ENCODE measurements at places on chromosomes 4 and X.

GRCh38 chr4:109462297-109462696, 28.7 kb downstream of the SEC24B start:
- no peak for DNase-seq

DNA sequence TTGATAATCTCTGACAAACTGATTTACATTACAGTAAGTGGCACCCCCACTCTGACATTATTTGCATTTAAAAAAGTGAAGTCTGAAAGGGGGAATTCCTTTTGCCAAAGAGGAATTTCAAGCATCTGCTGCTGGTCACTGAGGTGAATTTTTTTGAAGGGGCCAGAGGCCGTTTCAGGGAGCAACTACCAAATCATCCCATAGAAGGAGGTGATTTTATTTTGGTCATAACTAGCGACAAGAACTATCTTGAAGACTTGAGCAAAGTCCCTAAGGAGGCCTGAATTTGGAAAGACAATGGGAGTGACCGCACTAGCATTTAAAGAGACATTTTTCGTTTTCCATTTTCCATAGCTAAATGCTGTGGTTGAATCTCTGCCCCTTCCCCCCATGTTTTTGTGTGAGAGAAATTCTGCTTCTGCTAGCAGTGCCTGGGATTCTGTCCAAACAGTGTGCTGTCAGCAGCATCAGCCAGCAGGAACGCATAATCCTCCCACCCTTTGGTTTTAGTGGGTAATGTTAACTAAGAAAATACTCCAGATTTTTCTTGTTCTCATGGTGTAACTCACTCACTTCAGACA, 110.1 kb upstream of the MED14 start:
- peak; percentile 56 for DNase-seq

DNA sequence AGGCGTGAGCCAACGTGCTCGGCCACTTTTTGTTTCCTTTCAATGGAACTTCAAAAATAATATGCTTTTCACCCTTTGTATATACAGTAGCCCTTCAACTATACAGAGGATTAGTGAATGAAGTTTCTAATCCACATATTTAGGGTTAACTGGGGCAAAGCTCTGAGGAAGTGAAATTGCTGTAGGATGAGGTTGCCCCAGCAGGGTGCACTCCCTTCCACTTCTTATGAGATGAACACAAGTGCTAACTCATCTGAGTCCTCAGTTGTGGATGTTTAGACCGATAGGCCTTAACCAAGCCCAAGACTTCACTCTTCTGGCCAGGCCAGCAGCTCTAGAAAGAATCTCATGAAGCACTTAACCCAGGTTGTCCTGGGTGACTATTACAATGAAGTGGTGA, 29.1 kb upstream of the CT55 start:
- no peak for DNase-seq

DNA sequence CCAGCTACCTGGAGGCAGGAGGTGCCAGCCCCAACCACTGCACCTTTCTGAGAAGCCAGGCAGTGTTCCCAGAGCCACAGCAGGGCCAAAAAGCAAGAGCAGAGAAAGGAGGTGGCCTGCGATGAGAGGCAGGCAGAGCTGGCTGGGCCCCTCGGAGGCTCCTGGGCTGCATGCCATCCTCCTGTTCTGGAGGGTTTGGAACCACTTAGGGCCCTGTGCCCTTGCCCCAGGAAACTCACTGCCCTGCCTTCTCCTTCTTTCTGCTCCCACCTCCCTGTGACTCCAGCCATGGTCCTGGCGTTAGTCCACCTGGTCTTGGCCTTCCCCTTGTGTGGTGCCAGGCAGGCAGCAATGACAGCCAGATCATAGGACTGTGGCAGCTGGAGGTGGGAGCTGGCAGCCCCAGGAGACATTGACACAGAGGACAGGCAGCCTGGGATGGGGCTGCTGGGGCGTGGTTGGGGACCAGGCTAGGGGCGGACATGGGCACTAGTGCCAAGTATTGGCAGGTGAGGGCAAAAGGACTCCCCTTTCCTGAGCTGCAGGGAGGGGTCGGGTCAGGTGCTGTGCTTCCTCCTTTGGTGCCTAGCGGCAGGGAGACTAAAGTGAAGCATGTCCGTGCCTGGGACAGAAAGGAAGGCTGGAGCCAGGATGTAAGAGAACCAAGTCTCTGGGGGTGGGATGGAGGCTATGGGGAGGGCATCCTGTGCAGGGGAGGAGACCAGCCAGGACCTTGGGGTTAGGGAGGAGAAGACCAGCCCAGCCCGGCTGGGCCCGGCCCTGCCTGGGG, 1.4 kb downstream of the APLN start:
- no peak for DNase-seq

- DNase-seq: no peak
These were observed 193.1 kb upstream of the GATB start for GRCh38 chr4:151953795-151954372.

GRCh38 chr4:70815370-70815769, 24.3 kb downstream of the GRSF1 start:
- DNase-seq: no peak

GRCh38 chr4:148442832-148443511, 758 bp upstream of the NR3C2 start:
- DNase-seq: no peak

DNA sequence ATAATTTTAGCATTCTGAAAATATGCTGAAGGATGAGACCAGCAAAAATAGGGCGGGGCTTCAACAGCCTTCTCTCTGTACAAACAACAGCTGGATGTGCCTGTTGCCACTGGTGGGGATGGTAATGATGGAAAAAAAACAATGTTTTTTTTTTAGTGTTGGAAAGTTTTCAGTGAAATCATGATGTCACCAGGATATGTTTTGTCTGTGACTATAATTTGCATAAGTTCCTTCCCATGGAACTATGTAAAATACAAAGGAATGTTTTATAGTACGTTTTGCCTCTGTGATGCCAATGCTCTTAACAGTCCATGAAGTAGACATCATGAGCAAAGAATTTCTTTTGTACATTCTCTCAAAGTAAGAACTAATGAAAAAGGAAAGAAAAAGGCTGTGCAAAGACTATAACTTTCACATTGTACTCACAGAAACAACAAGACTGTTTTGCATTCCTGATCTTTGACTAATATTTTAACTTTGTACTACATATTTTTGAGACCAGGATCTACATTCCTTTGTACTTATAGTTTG, 589.7 kb downstream of the SPRY1 start:
- peak; percentile 52 for DNase-seq

DNA sequence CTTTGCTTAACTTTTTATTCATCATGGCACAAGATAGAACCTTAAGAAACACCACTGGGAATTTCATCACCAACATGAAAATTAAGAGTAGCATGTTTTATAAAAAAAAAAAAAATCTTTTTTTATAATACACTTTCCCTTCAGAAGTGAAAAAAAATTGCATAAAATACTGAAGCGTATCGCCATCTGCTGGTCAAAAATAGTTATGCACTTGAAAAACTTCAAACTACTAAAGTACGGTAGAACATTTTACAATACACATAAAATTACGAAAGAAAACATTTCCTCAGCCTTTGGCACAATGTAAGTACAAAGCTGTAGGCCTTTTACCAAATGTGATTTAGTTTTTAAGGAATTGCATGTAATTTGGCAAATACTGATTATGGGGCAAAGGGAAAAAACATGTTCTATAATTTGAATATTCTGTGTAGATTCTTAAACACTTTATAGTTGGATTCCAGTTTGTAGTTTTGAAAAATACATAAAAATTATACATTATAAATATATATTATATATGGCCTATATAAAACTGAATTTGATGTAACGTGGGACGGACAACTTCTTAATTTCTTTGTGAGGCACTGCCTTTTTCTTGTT, 26.5 kb downstream of the HCCS start:
- no peak for DNase-seq

- no peak for DNase-seq
These were observed 23.1 kb upstream of the TLR7 start for GRCh38 chrX:12843668-12844279.

- DNase-seq: peak; percentile 17
These were observed 7.9 kb downstream of the BDH2 start for GRCh38 chr4:103091601-103092223.

GRCh38 chr4:37802068-37802666, 24.3 kb upstream of the PGM2 start:
- peak; percentile 63 for DNase-seq

DNA sequence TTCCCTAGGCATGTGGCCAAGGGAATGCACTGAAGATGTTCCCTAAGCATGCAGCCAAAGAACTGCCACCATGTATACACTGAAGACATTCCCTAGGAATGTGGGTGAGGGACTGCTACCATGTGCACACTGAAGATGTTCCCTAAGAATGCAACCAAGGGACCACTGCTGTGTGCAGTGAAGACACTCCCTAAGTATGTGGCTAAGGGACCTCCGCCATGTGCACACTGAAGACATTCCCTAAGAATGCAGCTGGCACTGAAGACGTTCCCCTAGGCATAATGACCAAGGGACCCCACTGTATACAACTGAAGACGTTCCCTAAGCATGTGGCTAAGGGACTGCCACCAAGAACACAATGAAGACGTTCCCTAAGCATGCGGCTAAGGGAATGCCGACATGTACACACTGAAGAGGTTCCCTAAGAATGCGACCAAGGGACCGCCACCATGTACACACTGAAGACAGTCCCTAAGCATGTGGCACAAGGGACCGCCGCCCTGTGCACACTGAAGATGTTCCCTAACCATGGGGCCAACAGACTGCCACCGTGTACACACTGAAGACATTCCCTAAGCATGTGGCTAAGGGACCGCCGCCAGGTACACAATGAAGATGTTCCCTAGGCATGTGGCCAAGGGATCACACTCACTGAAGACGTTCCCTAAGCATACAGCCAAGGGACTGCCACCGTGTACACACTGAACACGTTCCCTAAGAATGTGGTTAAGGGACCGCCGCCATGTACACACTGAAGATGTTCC, 25.6 kb downstream of the DHRSX start:
- DNase-seq: no peak

- DNase-seq: no peak
These were observed at the start of gene HEPH for GRCh38 chrX:66163849-66164411. Gene HEPH, plus strand, starts transcription at chrX:66164247. Its CDS starts 6,324 bp downstream, at chrX:66170571.

DNA sequence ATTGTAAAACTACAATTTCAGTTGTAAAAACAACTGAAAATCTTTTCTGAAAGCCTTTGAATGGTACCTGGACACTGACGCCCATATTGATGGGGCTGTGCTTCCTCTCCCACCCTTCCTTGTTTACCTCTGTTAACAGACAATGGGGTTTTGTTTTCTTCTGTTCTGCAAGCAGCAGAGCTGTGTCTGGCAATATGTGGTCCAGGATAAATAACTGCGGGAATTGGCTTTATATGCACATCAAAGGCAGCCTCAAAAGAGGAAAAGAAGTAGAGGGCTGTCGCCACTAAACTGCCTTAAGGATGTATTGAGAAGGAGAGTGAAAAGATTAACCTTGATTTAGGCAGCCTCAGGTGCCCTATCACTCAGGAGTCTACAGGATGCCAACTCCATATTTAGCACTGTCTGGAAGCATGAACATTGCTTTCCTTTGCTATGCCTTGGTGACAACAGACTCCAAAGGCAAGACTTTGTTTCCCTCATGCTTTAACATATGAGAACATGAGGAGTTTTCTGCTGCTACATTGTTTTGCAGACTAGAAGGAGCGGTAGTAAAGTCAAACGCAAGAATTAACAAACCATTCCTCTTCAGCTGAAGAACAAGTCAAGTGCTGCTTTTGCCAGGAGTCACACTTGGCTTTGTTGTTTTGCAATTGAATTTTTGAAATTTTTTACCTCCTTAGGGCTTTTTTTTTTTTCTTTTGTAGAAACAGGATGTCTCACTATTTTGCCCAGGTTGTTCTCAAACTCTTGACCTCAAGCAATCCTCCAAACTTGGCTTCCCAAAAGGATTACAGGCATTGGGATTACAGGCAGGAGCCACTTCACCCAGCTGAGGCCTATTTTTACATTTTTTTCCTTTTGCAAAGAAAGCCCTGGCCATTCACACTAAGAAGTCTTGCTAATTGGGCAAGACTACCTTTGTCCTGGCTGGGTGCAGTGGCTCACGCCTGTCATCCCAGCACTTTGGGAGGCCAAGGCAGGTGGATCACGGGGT, 3.0 kb downstream of the IL21 start:
- DNase-seq: no peak

- DNase-seq: no peak
These were observed 133.5 kb downstream of the FAM47B start for GRCh38 chrX:35076061-35076460.

GRCh38 chr4:110155654-110156053, 42.8 kb downstream of the ELOVL6 start:
- DNase-seq: no peak

DNA sequence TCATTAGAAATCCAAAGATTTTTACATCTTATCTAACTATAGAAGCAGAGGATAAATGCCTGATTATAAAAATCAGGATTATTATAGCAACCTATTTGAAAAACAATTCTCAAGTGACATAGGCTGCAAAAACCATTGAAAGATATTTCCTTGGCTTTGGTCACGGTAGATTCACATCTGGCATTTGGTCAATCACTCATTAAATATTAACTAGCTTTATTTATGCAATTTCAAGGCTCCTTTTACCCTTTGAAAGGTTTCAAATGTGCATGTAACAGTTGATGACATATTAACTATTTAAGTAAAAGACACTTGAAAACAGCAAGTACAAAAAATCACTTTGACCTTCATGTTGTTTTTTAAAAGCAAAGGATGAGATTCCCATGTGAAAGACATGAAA, 98.1 kb downstream of the MMRN1 start:
- no peak for DNase-seq

GRCh38 chr4:120415896-120416295, 349.2 kb upstream of the MAD2L1 start:
- DNase-seq: no peak

GRCh38 chrX:44568196-44568595, 25.5 kb upstream of the FUNDC1 start:
- DNase-seq: no peak

- no peak for DNase-seq
These were observed 33.5 kb upstream of the CYP2U1 start for GRCh38 chr4:107897823-107898222.

DNA sequence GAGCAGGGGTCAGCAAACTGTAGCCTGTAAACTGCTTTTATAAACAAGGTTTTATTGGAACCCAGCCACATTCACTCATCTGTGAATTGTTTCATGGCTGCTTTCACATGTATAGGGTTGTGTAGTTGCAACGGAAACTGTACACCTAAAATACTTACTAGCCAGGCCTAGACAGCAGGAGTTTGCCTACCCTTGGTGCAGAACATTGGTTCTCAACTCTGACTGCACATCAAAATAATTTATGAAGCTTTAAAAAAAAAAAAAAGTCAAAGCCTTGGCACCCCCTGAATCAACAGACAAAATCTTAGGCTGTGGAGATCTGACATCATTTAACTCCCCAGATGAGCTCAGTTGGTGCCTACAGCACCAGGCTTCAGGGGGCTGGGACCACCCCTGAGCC, 27.8 kb downstream of the ADGRA3 start:
- no peak for DNase-seq

DNA sequence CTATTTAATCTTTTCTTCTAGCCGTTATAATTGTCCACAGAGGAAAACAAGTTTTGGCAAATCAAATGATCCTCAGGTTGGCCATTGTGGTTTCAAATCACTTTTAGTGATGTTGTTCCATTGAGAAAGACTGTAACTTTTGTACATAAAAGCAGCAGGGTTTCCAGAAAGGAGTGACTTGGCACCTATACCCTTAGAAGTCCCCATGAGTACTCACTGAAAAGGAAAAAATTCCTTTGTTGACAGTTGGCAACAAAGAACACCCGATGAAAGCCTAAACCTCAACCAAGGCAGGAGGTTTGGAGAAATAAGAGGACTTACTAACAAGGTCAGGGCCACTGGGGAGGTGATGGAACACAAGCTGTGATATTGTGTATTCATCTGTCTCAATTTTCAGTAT, 474.4 kb downstream of the RAPGEF2 start:
- no peak for DNase-seq
